Activated T-helper 1 cell treated with Interleukin-2 at 50 U/mL for 16 hours (primary cell): ENCODE measurements at places on chromosomes 5 and 9.

- DNase-seq, result no peak
Observed at GRCh38 chr5:163943546-163943945, 438.1 kb downstream of the MAT2B start.

- DNase-seq, result no peak
Observed at GRCh38 chr5:56561-57290, 35.2 kb upstream of the PLEKHG4B start.

DNA sequence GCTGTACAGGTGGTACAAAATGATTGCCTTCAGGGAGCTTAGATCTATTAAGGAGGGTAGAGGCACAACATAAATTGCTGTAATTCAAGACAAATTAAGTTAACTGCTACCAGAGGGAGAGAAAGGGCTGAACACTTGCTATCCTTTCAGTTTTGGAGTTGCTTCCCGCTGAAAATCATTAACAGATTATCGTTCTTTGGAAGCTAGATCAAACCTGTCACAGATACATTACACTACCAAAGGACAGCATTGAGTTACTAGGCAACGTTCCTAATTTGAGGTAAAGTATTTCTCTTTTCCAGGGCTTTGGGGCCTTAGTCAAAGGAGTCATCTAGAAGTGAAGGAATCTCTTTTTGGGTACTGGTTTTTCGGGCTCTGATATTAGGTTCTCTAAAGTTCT lies 84.7 kb upstream of the DHFR start:
- DNase-seq, result no peak

DNA sequence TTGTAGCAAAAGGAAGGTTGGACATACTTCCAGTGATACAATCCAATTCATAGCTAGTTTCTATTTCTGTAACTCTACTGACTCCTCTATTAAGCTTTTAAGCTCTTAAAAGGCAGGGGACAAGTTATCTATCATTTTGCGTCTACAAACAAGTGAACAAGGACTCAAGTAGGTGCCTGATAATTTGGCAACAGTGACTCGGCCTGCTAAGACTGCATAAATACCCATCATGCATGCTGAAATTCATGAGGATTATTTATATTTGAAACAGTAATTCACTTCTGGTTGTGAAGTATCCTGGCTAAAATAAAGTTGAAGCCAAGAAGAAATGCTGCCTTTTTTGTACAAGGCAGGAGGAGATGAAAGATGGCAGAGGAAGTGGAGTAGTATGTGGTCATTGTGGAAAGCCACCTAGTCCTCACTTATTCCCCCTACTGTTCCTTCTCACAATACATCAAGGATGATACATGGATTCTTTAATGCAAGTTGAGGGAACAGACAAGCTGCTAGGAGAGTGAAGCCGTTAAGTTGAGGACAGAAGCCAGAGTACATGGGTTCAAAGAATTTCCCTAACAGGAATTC lies 74.0 kb downstream of the MRPS27 start:
- no peak for DNase-seq

DNA sequence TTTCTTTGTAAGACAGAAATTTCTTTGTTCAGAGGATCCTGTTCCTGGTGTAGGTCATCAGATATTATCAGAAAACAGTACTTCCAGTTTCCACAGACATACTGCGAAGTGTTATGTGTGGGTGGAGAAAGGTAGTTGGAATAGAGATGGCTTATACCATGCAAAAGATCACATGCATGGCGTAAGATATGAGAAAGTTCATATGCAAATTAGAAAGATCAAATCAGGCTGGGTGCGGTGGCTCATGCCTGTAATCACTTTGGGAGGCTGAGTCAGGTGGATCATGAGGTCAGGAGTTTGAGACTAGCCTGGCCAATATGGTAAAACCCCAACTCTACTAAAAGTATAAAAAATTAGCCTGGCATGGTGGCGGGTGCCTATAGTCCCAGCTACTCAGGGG lies 65.2 kb upstream of the GLIS3 start:
- no peak for DNase-seq
